ENCODE measurements at places on chromosomes 3 and 15.

- no peak for DNase-seq
- peaks cover 10% of the 10 kb centered on the region for H3K4me1 ChIP-seq
- H3K36me3 ChIP-seq: no peaks in the 10 kb centered on the region
- no peak overlapping the region for H3K27ac ChIP-seq
- H3K27me3 ChIP-seq: no peaks in the 10 kb centered on the region
- no peak overlapping the region for H3K4me3 ChIP-seq
Observed at GRCh38 chr3:72614394-72615074, 233.7 kb downstream of the SHQ1 start.

DNA sequence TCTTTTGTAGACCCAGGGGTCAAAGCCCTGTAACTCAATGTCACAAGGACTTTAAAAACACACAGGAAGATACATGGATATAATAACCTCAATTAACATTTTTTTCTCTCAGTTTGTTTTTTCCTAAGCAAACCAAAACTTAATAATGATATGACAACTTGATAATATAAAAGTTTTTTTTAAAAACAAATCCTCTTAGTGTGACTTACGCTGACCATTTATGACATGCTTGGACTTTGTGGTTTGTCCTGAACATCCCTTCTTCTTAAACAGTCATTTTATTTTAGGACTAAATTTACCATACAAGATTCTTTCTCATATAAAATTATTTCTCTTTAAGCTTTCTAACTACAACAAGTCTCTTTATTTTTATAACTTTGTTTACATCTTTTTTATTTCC lies 25.4 kb upstream of the FAM3D start:
- H3K36me3 ChIP-seq: no peaks in the 10 kb centered on the region
- no peak for DNase-seq
- H3K27me3 ChIP-seq: no peaks in the 10 kb centered on the region
- no peak overlapping the region for H3K27ac ChIP-seq
- no peak overlapping the region for H3K4me3 ChIP-seq

GRCh38 chr15:87362531-87362930 lies 894.0 kb downstream of the NTRK3 start:
- DNase-seq: no peak
- H3K36me3 ChIP-seq: no peaks in the 10 kb centered on the region
- H3K4me1 ChIP-seq: no peaks in the 10 kb centered on the region
- no peak overlapping the region for H3K4me3 ChIP-seq
- no peak overlapping the region for H3K27ac ChIP-seq
- no peaks in the 10 kb centered on the region for H3K27me3 ChIP-seq

DNA sequence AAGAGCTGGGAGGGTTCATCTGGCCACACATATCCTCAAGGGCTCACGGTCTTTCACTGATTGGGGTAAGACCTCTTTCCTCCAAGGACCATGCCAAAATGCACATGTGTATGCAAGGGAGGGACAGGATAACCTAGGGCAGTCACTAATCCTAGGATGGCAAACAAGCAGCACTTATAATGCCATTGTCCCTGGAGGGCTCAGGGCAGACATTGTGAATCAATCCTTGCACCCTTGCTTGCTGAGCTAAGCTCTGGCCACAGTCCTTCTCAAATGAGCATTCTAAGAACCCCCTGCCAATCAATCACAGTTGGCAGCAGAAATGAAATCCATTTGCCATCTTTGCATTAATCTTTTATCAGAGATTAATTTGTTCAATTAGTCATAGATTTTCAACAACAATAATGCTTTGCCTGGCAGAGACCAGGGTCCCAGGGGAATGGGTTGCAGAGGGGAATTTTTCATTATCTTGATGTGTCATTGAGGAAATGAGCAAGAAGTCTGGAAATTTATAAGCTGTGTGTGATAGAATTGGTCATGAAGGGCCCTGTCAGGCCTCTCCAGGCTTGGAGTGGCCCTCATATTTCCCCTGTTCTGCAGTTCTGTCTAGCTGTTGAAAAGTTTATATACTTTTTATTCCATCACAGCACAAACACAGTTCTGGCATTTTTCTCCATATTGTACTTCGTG lies 57.2 kb upstream of the KY start:
- H3K27me3 ChIP-seq: no peaks in the 10 kb centered on the region
- no peaks in the 10 kb centered on the region for H3K4me1 ChIP-seq
- DNase-seq: no peak
- no peak overlapping the region for H3K27ac ChIP-seq
- H3K4me3 ChIP-seq: no peak overlapping the region

DNA sequence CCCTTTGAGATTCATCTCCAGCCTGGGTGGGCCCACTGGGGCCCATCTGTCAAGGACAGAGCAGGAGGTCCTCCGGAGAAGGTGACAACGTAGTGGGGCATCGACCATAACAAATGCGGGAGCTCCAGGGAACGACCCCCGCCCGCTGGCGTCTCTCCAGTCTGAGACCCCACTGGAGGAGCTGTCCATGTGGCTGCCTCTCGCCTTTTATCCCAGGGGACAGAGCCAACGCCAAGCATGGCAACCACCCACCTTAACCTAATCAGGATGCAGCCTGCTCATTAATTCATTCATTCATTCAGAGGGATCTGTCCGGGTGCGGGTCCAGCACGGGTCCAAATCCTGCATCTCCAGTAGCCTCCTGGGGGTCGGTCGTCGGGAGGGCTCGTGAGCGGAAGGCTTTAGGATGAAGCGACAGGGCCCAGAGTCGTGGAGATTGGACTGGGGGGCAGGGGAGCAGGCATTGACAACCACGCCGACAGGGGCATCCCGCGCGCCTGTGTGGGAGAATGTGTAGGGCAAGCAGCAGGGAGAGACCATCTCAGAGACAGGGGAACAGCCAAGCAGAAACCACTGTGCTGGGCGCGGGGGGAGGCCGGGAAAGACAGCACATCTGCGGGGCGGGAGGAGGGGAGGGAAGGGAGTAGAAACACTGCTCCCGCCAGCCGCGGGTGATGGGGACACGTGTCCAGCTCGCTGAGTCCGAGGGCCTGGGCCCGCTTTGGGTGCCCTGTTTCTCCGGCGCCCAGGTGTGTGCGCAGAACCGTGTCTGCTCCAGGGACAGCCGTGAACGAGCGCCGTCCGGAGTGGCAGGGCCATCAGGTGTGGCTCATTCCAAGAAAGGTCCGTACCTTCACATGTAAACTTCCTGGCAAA lies 1.9 kb downstream of the PIGZ start:
- no peak overlapping the region for H3K27ac ChIP-seq
- no peaks in the 10 kb centered on the region for H3K36me3 ChIP-seq
- no peak overlapping the region for H3K4me3 ChIP-seq
- peaks cover 11% of the 10 kb centered on the region for H3K4me1 ChIP-seq
- no peaks in the 10 kb centered on the region for H3K27me3 ChIP-seq

- H3K27me3 ChIP-seq: no peaks in the 10 kb centered on the region
- no peak overlapping the region for H3K27ac ChIP-seq
Observed at GRCh38 chr3:154758109-154758868, 321.8 kb upstream of the MME start.

DNA sequence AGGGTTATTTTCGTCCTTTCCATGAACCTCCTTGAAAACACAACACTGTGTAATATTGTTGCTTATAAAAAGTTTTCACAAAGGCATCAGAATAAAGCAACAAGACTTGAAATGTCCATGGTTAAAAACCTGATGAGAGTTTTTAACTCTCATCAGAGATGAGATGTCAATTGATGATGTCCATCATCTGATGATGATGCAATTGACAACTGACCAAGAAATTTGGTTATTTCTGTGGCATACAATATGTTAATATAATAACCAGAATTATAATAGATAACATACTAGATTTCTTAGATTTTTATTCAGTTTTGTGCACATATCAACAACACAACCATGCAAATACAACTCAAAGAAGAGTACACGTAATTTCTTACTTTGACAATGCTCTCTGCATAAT lies 15.5 kb upstream of the FNDC3B start:
- H3K36me3 ChIP-seq: no peaks in the 10 kb centered on the region
- no peak overlapping the region for H3K4me3 ChIP-seq
- no peak for DNase-seq
- no peaks in the 10 kb centered on the region for H3K4me1 ChIP-seq

- no peak overlapping the region for H3K27ac ChIP-seq
- H3K4me3 ChIP-seq: no peak overlapping the region
- no peaks in the 10 kb centered on the region for H3K27me3 ChIP-seq
- no peaks in the 10 kb centered on the region for H3K4me1 ChIP-seq
- no peak for DNase-seq
Observed at GRCh38 chr3:57923752-57924151, 84.5 kb upstream of the FLNB start.

GRCh38 chr3:171876680-171877147 lies 33.6 kb downstream of the TMEM212 start:
- DNase-seq: no peak
- H3K27me3 ChIP-seq: no peaks in the 10 kb centered on the region
- no peaks in the 10 kb centered on the region for H3K36me3 ChIP-seq

DNA sequence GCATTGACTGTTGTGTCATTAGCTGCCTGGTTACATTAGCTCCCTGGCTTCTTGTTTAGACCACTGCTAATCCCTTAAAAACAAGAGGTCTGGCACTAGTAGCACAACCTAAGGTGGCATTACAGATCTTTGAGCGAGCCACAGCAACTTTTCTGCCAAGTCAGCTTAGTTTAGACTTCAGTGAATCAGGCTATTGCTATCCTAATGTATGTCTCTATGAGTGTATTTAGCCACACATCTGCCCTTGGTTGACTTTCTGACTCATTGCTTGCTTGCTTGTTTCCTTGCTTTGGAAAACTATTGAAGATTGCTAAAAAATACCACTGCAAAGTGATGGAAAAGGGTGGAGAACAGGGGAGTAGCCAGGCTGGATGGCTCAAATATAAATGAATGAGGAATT lies 50.2 kb downstream of the CHP1 start:
- no peaks in the 10 kb centered on the region for H3K27me3 ChIP-seq
- H3K4me3 ChIP-seq: no peak overlapping the region
- no peak overlapping the region for H3K27ac ChIP-seq
- peaks cover 21% of the 10 kb centered on the region for H3K4me1 ChIP-seq
- H3K36me3 ChIP-seq: peaks cover 51% of the 10 kb centered on the region

DNA sequence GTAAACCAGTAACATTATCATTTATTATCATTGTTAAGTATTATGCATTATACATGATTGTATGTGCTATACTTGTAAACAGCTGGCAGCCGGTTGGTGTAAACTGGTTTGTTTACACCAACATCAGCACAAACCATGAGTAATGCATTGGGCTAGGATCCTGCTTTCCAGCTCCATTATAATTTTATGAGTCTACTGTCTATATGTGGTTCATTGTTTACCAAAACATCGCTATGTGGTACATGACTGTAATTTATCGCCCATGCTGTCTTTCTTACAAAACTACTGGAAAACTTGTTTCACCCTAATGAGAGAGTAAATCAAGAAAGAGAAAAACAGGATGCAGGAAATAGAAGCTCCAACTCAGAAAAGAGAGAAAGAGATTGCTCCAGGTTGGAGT lies 224.8 kb upstream of the CBLB start:
- H3K4me1 ChIP-seq: no peaks in the 10 kb centered on the region
- DNase-seq: no peak
- no peak overlapping the region for H3K4me3 ChIP-seq

GRCh38 chr3:188598894-188599293 lies 444.9 kb downstream of the LPP start:
- no peak overlapping the region for H3K4me3 ChIP-seq
- peaks cover 5% of the 10 kb centered on the region for H3K4me1 ChIP-seq
- H3K27me3 ChIP-seq: no peaks in the 10 kb centered on the region

- no peaks in the 10 kb centered on the region for H3K36me3 ChIP-seq
- H3K27me3 ChIP-seq: no peaks in the 10 kb centered on the region
- no peak overlapping the region for H3K4me3 ChIP-seq
- no peak for DNase-seq
Observed at GRCh38 chr15:59329570-59330350, 42.9 kb downstream of the MYO1E start.

- no peaks in the 10 kb centered on the region for H3K36me3 ChIP-seq
- no peak overlapping the region for H3K27ac ChIP-seq
- H3K27me3 ChIP-seq: no peaks in the 10 kb centered on the region
- H3K4me1 ChIP-seq: peaks cover 9% of the 10 kb centered on the region
Observed at GRCh38 chr3:40258555-40258954, 51.0 kb upstream of the EIF1B start.

GRCh38 chr3:178140531-178141304 lies 395.5 kb upstream of the KCNMB2 start:
- no peaks in the 10 kb centered on the region for H3K36me3 ChIP-seq
- DNase-seq: no peak
- H3K4me1 ChIP-seq: no peaks in the 10 kb centered on the region
- no peak overlapping the region for H3K27ac ChIP-seq
- H3K27me3 ChIP-seq: no peaks in the 10 kb centered on the region

DNA sequence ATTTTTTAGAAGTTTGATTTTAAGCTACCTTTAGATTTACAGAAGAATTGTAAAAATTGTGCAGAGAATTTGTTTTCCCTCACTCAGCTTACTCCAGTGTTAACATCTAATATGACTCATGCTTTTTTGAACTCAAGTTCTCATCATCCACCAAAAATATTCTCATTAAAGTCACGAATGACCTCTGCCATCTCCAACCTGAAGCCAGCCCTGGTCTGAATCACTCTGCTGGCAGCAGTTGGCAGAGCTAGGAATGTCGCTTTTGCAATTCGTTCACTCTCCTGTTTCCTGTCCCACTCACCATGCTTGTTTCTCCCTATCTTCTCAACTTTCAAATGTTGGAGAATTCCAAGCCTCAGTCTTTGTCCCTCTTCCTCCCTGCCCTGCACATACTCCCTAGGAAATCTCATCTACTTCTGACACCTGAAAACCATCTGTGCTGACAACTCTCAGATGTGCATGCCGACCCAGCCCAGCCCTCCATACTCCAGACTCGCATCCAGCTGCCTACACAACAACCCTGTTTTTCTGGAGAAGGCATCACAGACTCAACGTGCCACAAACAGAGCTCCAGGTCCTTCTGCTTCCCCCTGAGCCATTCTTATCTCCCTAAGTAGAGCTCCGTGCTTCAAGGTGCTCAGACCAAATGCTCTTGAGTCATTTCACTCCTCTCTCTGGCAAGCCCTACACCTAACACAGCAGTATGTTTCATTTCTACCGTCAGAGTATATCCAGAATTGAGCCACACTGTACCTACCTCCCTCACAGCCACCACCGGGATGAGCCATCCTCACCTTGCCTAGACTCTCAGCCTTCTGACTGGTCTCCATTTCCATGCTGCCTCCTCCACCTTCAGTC lies 24.9 kb downstream of the PRR23E start:
- DNase-seq: no peak
- no peak overlapping the region for H3K4me3 ChIP-seq
- no peaks in the 10 kb centered on the region for H3K36me3 ChIP-seq
- H3K27me3 ChIP-seq: no peaks in the 10 kb centered on the region
- no peaks in the 10 kb centered on the region for H3K4me1 ChIP-seq

DNA sequence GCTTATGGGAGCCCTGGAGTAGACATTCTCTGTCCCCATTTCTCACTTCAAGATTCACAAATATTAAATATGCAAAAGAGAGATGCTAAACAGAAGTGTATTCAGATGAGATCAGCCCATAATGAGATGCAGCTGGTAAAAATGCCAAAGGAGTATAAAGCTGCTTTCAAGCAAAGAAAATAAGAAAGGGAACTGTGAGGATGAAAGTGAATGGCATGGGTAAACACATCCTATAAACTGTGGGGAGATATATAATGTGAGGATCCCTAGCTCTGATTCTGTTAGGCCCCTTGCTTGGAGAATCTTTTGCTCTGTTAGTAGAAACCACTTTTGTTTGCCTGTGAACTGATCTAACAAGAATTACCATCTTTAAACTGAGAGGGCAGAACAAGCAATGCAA lies 396.6 kb downstream of the SOX2 start:
- DNase-seq: no peak
- H3K27ac ChIP-seq: no peak overlapping the region
